ENCODE measurements at places on chromosomes 4 and X.

DNA sequence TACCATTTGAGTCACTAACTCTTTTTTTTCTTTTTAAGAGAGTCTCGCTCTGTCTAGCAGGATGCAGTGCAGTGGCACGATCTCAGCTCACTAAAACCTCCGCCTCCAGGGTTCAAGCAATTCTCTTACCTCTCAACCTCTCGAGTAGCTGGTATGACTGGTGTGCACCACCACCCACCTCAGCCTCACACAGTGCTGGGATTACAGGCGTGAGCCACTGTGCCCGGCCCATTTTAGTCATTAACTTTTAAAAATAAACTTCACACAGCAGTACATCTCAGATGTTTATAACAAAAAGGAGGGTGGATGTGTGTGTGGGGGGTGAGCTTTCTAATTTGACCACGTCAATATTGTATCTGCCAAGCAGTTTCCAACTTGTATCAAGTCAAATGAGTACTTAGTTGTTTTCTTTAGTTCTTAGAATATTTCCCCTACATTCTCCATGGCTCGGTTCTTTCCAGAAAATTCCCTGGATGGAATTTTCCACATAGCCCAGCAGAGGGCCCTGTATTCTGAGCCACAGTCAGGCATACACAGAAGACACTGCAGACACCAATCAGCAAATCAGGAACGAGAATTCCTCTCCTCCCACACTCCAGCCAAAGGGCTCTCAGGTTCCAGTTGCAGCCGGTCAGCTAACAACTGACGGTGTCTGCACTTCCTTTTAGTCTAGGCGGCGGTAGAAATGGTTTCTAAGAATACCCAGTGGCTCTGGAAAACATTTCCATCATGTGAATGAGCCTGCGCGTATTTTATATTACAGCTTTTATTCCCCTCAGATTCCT is 20.1 kb upstream of the ARAF start:
- peak; percentile 93 for DNase-seq

- no peak for DNase-seq
These were observed 251.4 kb downstream of the DTHD1 start for GRCh38 chr4:36532670-36533379.

DNA sequence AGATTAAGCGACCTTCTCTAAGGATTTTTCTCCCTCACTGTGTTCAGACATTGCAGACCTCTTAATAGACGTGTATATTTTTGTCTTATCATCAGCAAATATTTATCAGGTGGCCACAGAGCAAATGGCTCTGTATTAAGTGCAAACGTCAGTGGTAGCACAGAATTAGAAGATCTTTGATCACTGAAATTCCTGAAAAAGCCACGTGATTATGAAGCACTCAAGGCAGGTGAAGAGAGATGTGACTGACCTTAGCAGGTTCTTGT is 105.9 kb upstream of the TBC1D9 start:
- no peak for DNase-seq

DNA sequence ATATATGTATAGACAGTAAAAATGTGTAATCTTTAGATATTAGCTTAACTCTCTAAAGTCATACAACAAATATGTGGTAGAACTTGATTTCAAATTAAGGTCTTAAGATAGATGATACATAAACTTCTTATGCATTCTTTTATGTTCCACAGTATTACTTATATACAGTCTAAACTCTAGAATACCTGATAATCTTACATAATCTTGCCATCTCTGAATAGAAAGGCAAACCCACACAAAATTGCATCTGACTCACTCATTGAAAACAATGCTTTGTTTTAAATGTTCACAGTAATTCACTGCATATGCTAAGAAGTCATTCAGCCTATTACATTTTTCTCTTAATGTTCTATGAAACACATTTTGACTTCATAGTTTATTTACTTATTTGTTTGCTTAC is 10.1 kb downstream of the SULT1B1 start:
- DNase-seq: no peak

DNA sequence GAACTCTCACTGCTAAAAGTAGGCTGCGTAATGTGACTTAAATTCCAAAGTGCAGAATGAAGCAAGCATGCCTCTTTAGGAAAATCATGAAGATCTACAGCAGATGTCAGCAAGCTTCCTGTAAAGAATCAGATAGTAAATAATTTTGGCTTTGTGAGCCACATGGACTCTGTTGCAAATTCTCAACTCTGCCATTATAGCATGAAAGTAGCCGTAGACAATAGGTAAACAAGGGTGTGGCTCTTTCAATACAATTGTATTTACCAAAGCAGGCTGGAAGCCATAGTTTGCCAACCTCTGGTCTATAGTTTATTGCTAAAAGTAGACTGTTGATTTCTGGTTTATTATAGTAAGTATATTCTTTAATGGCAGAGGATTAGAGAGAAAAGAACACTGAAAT is 80.3 kb upstream of the FAM9B start:
- DNase-seq: no peak

GRCh38 chr4:26737385-26737784 is 123.3 kb upstream of the STIM2 start:
- DNase-seq: no peak

DNA sequence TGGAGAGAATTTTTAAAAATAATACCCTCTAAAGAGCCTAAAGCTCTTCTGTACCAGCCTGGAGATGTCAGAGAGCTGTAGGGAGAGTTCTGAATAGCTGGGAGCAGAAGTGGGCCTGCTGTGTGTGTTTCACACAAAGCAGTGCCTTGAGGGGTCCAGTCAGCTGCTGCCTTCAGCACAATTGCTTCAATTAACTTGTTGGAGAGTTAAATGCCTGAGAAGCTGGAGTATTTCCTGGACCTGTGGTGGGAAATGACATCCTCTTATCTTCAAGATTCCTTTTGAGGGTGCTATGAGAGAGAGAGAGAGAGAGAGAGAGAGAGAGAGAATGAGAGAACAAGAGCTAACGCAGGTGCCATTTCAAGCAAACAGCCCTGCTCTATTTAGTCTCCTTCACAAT is 96.2 kb upstream of the IL1RAPL2 start:
- no peak for DNase-seq

- DNase-seq: no peak
These were observed 52.5 kb downstream of the COQ2 start for GRCh38 chr4:83232082-83232481.

Data from globus pallidus (tissue), 1 donor.